ENCODE measurements at places on chromosomes 12 and 14.

DNA sequence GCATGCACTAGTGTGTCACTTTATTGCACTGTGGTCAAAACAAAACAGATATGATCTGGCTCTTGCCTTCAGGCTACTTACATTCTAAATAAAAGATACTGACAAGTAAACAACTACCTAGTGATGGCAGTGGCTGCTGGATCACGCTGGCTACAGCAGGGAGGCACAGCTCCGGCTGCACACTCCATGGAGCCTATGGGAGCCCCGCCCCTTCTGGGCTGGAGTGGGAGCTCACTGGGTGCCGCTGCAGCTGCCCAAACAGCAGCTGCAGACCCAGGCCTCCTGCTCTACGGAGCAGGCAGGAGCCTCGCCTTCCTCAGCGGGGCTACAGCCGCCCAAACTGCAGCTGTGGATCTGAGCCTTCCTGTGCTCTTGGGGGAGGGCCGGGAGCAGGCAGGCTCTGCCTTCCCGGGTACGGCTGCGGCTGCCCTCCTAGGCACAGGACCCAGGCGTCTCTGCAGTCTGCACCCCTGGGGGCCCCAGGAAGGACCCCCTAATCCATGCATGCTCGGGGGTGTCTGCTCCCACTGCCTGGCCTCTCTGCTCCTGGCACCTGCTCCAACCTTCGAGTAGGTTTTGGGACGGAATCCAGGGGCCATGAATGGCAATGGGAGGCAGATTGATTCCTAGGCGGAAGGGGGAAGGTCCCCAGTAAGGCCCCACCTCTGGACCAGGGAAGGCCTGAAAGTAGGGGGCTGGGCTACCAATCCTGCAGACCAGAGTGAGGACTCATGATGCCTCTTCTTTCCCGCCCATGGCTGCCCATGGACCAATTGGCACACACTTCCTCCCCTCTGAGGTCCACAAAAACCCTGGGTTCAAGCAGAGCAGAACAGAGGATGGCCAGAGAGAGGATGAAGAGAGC lies 253.1 kb downstream of the ANO6 start:
- no peak for DNase-seq

- no peak for DNase-seq
Observed at GRCh38 chr14:77339407-77339806, 18.6 kb downstream of the GSTZ1 start.

- DNase-seq = no peak
Observed at GRCh38 chr14:52602131-52602530, 49.5 kb downstream of the GPR137C start.

DNA sequence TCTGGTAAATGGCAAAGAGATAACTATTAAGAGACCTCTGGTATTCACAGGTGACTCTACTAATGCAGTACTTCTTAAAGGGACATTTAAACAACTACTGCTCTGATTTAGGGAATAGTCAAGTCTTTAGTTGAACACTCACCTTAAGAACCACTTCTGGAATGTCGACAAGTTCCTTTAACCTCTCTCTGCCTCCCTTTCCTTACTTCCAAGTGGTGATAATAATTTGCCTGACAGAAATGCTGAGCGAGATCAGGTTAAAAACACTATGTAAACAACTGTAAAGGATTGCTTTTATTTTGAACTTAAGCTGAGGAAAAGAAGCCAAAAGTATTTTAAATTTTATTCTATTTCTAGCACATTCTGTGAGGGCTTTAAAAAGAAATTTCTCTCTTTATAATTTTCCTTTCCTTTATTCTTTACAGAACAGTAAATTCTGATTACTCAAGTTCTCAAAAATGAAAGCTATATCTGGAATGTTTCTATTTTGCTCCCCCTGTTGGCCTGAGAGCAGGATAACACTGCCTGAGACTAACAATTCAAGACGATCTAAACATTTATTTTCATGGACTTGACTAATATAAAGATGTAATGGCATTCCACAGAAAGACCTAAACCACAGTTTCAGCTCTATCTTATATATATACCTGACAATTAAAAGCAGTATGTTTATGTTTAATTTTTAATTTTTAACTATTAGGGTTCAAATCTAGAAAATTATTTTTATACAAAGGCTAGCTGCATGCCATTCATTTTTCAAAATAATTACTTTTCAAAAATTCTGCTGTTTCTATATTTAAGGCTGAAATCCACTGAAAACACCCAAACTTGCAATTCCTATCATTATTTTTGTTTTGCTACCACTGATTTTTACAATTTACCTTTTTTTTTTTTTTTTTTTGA lies 29.2 kb downstream of the ZCCHC8 start:
- no peak for DNase-seq

- DNase-seq = no peak
Observed at GRCh38 chr14:30252783-30253674, 305.9 kb upstream of the G2E3 start.

GRCh38 chr12:57693317-57693658 lies 644 bp upstream of the OS9 start:
- DNase-seq = no peak
